ENCODE measurements at places on chromosomes 5 and 9.
A peak's percentile ranks its signal among the peaks of the same experiment; 100 is the strongest.

- no peak for DNase-seq
These were observed 7.3 kb downstream of the PIK3R1 start for GRCh38 chr5:68222824-68223354.

DNA sequence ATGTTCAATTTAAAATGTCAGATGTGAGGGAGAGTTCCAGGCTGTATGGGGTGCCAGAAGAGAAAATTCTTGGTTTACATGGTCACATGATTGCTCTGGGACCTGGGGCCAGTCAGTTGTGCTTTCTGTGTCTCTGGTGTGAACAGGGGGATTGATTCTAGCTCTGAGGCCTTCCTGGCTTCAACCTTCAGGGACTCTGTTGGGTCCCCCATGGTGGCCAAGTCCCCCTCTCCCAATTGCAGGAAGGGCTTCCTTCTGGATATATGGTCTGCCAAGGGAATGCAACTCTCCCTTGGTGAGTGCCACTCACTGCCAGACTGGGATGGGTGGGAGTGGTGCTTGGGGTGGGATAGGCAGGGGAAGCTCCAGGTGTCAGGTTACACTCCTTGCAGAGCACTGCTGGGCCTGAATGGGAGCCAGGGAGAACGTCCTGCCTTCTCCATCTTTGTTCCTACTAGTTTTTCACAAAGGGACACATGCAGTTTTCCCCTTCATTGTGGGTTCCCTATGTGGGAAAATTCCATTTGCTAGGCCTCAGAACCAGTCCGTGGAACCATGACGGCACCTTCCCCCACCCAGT lies 153.2 kb downstream of the MELK start:
- DNase-seq = no peak

DNA sequence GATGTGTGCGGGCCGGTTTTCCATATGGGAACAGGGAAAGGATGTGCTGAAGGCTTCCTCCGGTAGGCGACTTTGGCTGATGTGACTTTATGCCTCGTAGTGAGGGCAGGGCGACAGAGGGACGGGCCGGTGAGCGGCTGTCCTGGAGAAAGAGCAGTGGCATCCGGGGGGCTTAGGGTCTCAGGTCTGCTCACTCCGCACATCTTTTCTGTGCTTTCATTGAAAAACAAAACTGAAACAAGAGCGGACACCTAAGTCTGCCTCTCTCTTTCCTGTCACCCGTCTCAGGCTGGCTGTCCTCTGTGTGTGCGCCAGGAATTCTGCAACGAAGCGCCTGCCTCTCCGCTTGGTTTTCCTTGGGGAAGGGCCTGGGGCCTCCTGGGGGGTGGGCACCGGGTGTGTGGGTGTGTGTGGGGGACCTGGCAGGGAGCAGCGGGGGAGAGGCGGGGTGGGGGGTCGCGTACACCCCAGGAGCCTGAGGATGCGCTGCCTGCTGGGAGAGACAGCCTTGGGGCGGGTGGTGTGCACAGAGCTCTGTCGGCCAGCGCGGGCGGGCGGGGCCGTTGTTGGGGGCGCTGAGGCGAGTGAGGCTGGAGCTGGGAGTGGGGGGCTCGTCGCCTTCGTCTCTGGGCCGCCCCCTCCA lies 580 bp upstream of the PRRX2 start:
- peak; percentile 24 for DNase-seq

- DNase-seq = no peak
These were observed 162.7 kb downstream of the ZNF608 start for GRCh38 chr5:124583469-124584350.

GRCh38 chr5:107570805-107571531 lies 99.8 kb downstream of the EFNA5 start:
- DNase-seq = no peak

GRCh38 chr5:178293815-178294214 lies 61.2 kb upstream of the PHYKPL start:
- no peak for DNase-seq

GRCh38 chr5:163305655-163306054 lies 131.7 kb upstream of the CCNG1 start:
- no peak for DNase-seq

DNA sequence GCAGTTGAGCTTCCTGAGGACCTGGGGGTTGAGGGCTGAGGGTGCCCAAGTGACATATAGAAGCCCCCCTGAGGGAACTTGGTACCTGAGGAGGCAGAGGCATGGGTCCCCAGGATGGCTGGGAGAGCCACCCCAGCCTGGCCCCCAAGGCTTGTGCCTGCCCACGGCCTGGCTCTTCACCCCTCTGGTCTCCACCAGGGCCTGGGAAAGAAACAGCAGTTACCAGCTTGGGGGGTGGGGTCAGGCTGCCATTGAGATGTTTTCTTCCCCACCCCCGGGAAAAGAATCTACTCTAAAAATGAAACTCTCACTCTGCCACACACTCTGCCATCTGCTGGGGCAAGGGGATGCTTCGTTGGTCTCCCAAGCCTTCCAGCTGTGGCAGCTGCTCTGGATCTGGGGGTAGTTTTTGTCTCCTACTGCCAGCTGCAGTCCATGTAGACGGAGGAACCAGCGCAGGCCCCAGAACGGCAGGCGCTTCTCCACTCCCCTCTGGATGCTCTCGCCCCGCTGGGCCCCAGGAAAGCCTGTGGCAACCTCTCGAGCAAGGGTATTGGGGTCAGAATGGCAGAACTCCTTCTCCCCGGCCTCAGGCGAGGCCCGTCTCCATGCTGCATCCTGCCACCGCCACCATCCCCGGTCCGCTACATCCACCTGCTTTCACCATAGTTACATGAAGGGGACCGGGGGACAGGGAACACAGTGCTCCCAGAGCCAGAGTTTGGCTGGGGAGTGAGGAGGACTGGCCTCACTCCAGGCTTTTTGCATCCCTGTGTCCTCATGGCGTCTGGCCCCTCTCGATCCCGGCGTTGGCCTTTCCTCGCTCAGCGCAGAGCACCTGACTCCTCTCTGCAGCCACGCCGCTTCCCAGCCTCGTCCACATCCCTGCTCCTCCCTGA lies 123.5 kb downstream of the DAB2IP start:
- peak; percentile 2 for DNase-seq

All from activated naive CD4-positive, alpha-beta T cell treated with anti-CD3 and anti-CD28 coated beads, Interleukin-2, amount 50 U/mL, for 16 hours (primary cell).